ENCODE measurements at places on chromosomes 7 and 10. TPM values are rescaled to one million over a fixed set of nuclear protein-coding genes. Genes with fewer than 3 reads are reported as not detected.

CYP2E1 gene
- 2.7 TPM for total RNA-seq

ZNF680 gene
- 12.3 TPM for total RNA-seq

MACROH2A2 gene
- 17.6 TPM for total RNA-seq

VSIR gene
- total RNA-seq = 10.0 TPM

HOXA10 gene
- total RNA-seq = 2.2 TPM

PALD1 gene
- total RNA-seq = 0.21 TPM

ITPRID1 gene
- total RNA-seq = not detected

VPS41 gene
- 34.0 TPM for total RNA-seq

PAPOLB gene
- not detected for total RNA-seq

FXYD4 gene
- total RNA-seq = not detected

SPDYE2 gene
- not detected for total RNA-seq

ARID5B gene
- total RNA-seq = 8.3 TPM

TBX20 gene
- not detected for total RNA-seq

LIPF gene
- not detected for total RNA-seq

AKR1C3 gene
- 246 TPM for total RNA-seq

CLRN3 gene
- not detected for total RNA-seq

AUTS2 gene
- total RNA-seq = 8.7 TPM

GNGT1 gene
- not detected for total RNA-seq

ADRA2A gene
- total RNA-seq = not detected

MKRN1 gene
- 84.0 TPM for total RNA-seq

PPP1R17 gene
- not detected for total RNA-seq

ZNF804B gene
- not detected for total RNA-seq

PLXDC2 gene
- total RNA-seq = 3.4 TPM

SPOCK2 gene
- total RNA-seq = 14.2 TPM

EVX1 gene
- not detected for total RNA-seq

PCLO gene
- 0.48 TPM for total RNA-seq

ATRNL1 gene
- total RNA-seq = 0.43 TPM

PLXNA4 gene
- not detected for total RNA-seq

SCIN gene
- total RNA-seq = 5.3 TPM

BMI1 gene
- 23.4 TPM for total RNA-seq

SMARCD3 gene
- total RNA-seq = 6.8 TPM

CLDN3 gene
- total RNA-seq = not detected

ADIRF gene
- 72.5 TPM for total RNA-seq

UCN3 gene
- total RNA-seq = not detected
